ENCODE measurements at places on chromosomes 7 and 10.

GRCh38 chr10:30857803-30858202, 173.9 kb downstream of the ZNF438 start:
- DNase-seq: no peak
- no peaks in the 10 kb centered on the region for H3K4me1 ChIP-seq
- H3K4me3 ChIP-seq: no peak overlapping the region
- no peaks in the 10 kb centered on the region for H3K36me3 ChIP-seq
- H3K27me3 ChIP-seq: no peaks in the 10 kb centered on the region

DNA sequence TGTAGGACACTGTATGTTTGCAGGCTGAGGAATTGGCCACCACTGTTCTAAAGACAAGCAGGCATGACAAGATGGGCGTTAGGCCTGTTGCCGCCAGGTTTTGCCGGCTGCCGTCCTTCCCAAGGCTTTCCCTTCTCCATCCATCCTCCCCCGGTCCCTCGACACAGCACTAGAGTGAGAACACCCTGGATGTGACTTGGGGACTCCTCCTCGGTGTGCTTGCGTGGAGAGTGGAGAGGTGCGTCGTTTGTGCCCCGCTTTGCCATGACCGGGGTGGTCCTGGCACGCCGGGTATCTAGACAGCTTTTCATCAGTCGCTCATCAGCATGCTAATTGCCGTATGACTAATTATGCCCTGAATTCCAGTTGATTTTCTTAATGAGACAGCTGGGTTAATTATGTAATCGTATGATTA, 206.6 kb upstream of the SH2B2 start:
- H3K27me3 ChIP-seq: no peaks in the 10 kb centered on the region
- peaks cover 36% of the 10 kb centered on the region for H3K4me1 ChIP-seq
- no peak overlapping the region for H3K4me3 ChIP-seq
- H3K27ac ChIP-seq: peak overlapping the region; percentile 42
- H3K36me3 ChIP-seq: peaks cover 28% of the 10 kb centered on the region

DNA sequence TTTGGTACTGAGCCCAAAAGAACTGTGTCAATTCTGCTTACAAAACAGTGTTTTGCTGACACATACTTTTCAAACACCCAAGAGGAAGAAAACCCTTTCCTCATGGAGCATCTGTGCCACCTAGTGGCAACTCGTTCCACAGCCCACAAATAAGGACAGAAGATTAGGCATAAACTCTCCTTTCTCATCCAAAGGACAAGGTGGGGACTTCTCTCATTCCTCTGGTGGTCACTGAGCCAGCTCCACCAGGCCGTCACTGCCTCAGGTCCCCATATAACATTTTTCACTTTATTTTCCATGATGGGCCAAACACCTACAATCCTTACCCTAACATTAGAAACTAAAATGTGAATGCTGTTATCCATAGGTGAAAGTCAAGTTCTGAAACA, 76.9 kb downstream of the RNF216 start:
- peaks cover 31% of the 10 kb centered on the region for H3K4me1 ChIP-seq
- H3K4me3 ChIP-seq: no peak overlapping the region
- H3K27ac ChIP-seq: no peak overlapping the region
- peaks cover 26% of the 10 kb centered on the region for H3K36me3 ChIP-seq
- H3K27me3 ChIP-seq: no peaks in the 10 kb centered on the region
- DNase-seq: peak; percentile 58

DNA sequence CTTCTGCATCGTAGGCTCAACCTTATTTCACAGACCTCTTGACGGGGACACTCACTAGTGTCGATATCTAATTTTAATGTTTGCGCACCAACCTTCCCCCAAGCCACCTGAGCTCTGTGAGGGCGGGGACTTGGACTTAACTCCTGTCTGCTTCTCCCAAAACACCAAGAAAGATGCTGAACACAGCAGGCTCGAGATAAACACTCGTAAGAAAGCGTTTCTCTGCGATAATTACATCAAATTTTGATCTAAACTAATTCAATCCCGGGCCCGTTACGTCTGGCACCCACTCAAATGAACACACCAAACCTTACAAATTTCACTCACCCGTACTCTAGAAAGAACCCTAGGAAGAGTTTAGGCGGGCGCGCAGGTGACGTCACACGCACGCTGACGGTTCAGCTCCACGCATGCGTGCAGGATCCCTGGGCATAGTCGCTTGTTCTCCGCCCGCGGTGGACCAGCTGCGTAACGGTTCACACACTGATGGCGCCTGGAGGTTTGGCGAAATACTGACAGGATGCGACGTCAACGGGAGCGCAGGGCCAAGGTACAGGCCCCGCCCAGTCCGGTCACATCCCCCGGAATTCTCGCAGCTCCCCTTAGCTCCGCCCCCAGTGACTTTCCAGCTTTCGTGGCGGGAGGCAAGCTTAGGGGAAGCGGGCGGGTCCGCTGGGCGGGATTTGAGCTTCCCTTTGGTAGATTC, at the start of gene POT1:
POT1 (minus strand) TSS at position 359 of the 706 bp plus-strand sequence. CDS start 32,652 bp downstream, outside the sequence.
- peak within 1 kb of the TSS; percentile 96 for H3K4me3 ChIP-seq
- peak; percentile 98 for DNase-seq
- peaks cover 32% of the 10 kb centered on the region for H3K4me1 ChIP-seq
- peaks cover 28% of the 10 kb centered on the region for H3K36me3 ChIP-seq
- no peaks in the 10 kb centered on the region for H3K27me3 ChIP-seq

- H3K36me3 ChIP-seq: no peaks in the 10 kb centered on the region
- no peaks in the 10 kb centered on the region for H3K4me1 ChIP-seq
- H3K27me3 ChIP-seq: no peaks in the 10 kb centered on the region
- no peak overlapping the region for H3K27ac ChIP-seq
Measured at GRCh38 chr7:103912891-103913605, 76.4 kb downstream of the RELN start.

- DNase-seq: no peak
- peak overlapping the region; percentile 65 for H3K27ac ChIP-seq
- no peaks in the 10 kb centered on the region for H3K27me3 ChIP-seq
- no peak overlapping the region for H3K4me3 ChIP-seq
- H3K36me3 ChIP-seq: peaks cover 14% of the 10 kb centered on the region
- H3K4me1 ChIP-seq: peaks cover 51% of the 10 kb centered on the region
Measured at GRCh38 chr10:6038071-6038631, 24.0 kb downstream of the IL2RA start.

GRCh38 chr10:70680899-70681730, 8.8 kb downstream of the ADAMTS14 start:
- H3K4me3 ChIP-seq: no peak overlapping the region
- peaks cover 11% of the 10 kb centered on the region for H3K4me1 ChIP-seq
- DNase-seq: no peak
- peaks cover 3% of the 10 kb centered on the region for H3K27me3 ChIP-seq

DNA sequence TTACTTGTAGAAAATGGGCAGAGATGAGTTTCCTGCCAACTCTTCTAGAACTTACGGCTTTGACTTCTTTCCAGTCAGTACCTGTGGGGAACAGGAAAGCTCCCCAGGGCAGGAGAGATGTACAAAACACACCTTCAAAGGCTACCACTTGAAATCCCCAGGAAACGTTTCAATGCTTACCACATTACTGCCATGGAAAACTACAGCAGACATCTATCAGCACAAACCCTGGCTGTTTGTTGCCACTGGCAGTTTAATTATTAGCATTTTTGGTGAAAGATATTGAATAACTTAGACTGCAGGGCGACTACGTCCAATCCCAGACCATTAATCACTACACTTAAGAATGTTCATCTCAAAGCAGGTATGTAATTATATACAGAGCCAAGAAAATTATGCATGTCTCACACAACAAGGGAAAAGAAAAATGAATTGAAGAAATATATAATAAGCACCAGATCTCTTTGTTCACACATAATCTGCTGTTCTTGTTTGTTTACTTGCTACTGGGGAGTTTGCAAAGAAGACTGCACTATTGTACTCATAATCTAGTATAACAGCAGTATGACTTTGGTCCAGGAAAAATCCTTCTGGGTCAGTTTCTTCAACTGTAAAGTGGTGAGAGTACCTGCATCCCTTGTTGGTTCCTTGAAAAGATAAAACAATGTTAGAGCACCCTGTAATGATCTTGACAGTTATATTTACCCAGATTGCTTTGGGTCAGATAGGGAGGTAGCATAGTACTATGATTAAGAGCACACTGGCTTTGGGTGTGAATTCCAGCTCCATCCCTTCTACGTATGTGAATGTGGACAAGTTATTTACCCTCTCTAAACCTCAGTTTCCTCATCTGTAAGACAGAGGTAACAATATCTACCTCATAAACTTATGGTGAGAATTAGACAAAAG, 138.3 kb downstream of the DOCK4 start:
- H3K27ac ChIP-seq: no peak overlapping the region
- H3K4me1 ChIP-seq: no peaks in the 10 kb centered on the region
- no peak for DNase-seq
- H3K27me3 ChIP-seq: no peaks in the 10 kb centered on the region

GRCh38 chr7:107353701-107354100, 116.2 kb upstream of the GPR22 start:
- no peak overlapping the region for H3K4me3 ChIP-seq
- no peaks in the 10 kb centered on the region for H3K27me3 ChIP-seq
- DNase-seq: no peak
- no peak overlapping the region for H3K27ac ChIP-seq
- H3K4me1 ChIP-seq: no peaks in the 10 kb centered on the region
- peaks cover 3% of the 10 kb centered on the region for H3K36me3 ChIP-seq

GRCh38 chr7:139183878-139184338, 47.1 kb upstream of the UBN2 start:
- H3K27me3 ChIP-seq: no peaks in the 10 kb centered on the region
- no peak for DNase-seq
- no peaks in the 10 kb centered on the region for H3K4me1 ChIP-seq
- no peak overlapping the region for H3K27ac ChIP-seq
- H3K36me3 ChIP-seq: peaks cover 17% of the 10 kb centered on the region

GRCh38 chr7:28608731-28609130, 196.4 kb downstream of the CREB5 start:
- H3K36me3 ChIP-seq: no peaks in the 10 kb centered on the region
- H3K4me1 ChIP-seq: no peaks in the 10 kb centered on the region
- H3K4me3 ChIP-seq: no peak overlapping the region
- no peak overlapping the region for H3K27ac ChIP-seq
- H3K27me3 ChIP-seq: peaks cover 4% of the 10 kb centered on the region
- DNase-seq: no peak

GRCh38 chr10:30062582-30062981, 3.2 kb upstream of the JCAD start:
- H3K27me3 ChIP-seq: peaks cover 49% of the 10 kb centered on the region
- no peak overlapping the region for H3K27ac ChIP-seq
- H3K4me3 ChIP-seq: no peak overlapping the region

DNA sequence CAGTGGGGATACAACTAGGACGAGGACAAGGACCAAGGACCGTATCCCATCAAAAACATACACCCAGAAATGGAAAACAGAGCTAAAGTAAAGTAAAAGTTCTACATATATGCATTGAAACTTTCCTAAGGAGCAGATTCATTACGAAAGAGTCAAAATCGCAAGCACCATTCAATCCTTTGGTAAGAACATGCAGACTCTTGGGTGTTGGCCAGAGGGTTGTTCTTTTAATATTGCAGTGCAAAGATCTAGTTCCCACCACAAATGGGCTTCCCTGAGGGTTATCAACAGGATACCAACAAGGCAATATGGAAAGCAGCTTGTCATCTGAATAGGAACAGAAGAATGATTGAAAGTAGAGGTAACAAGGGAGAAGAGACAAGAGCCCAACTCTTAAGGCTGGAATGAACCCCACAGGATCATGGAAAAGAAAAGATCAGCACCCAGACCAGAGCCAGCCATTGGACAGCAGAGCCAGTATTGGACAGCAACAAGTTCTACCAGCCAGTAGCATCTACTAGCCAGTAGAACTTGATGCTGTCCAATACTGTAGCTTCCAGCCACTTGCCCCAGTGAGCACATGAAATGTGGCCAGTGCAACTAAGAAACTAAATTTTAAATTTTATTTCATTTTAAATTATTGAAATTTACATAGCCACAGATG, 66.0 kb downstream of the OSBPL3 start:
- no peak for DNase-seq
- H3K27ac ChIP-seq: peak overlapping the region; percentile 70
- H3K36me3 ChIP-seq: peaks cover 25% of the 10 kb centered on the region
- H3K4me3 ChIP-seq: no peak overlapping the region

DNA sequence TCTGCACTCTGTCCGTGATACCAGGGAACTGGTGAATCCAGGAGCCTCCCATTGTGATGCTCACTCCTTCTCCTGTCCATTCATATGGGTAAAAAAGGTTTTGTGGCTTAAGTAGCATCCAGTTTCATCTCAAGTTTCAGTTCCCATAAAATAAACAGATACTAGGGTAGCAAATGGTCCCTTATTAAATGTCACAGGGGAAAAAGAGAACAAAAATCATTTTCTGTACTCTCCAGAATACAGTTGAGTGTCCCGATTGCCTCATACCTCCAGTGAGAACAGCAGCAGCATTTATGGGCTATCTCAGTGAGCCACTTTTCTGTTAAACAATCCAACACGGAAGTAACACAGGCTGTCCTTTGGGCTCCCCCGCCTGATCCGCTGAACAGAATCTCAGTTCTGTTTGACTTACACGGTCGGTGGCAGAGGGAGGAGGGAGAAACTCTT, 179.6 kb downstream of the CELF2 start:
- peaks cover 98% of the 10 kb centered on the region for H3K4me1 ChIP-seq
- H3K27ac ChIP-seq: peak overlapping the region; percentile 98
- H3K4me3 ChIP-seq: peak overlapping the region; percentile 74
- H3K36me3 ChIP-seq: peaks cover 78% of the 10 kb centered on the region
- no peaks in the 10 kb centered on the region for H3K27me3 ChIP-seq

GRCh38 chr7:68314208-68314607, 1284.1 kb upstream of the AUTS2 start:
- no peaks in the 10 kb centered on the region for H3K4me1 ChIP-seq
- H3K27me3 ChIP-seq: no peaks in the 10 kb centered on the region
- H3K4me3 ChIP-seq: no peak overlapping the region
- no peak overlapping the region for H3K27ac ChIP-seq
- DNase-seq: no peak

GRCh38 chr7:28808796-28809533, 149.2 kb downstream of the TRIL start:
- H3K4me1 ChIP-seq: peaks cover 5% of the 10 kb centered on the region
- peaks cover 9% of the 10 kb centered on the region for H3K27me3 ChIP-seq
- no peaks in the 10 kb centered on the region for H3K36me3 ChIP-seq
- DNase-seq: no peak
- H3K4me3 ChIP-seq: peak overlapping the region; percentile 26

GRCh38 chr10:81473755-81474154, 401.2 kb upstream of the NRG3 start:
- DNase-seq: no peak
- no peak overlapping the region for H3K27ac ChIP-seq
- no peaks in the 10 kb centered on the region for H3K4me1 ChIP-seq
- no peaks in the 10 kb centered on the region for H3K27me3 ChIP-seq
- H3K4me3 ChIP-seq: no peak overlapping the region
- H3K36me3 ChIP-seq: no peaks in the 10 kb centered on the region

GRCh38 chr7:98868450-98868849, 1.4 kb downstream of the TMEM130 start:
- no peak for DNase-seq
- no peak overlapping the region for H3K27ac ChIP-seq
- H3K27me3 ChIP-seq: peaks cover 19% of the 10 kb centered on the region
- H3K36me3 ChIP-seq: no peaks in the 10 kb centered on the region
- no peak overlapping the region for H3K4me3 ChIP-seq

All from stimulated activated naive B cell treated with anti-CD40 and anti-IgM and Interleukin-4, amounts not matched to agents 10 μg/mL and 1 μg/mL and 100 μg/mL, for 72 hours (primary cell).